ENCODE measurements at places on chromosomes 11 and 22.

- no peak for DNase-seq
These were observed 56.9 kb upstream of the EIF3D start for GRCh38 chr22:36585841-36586240.

DNA sequence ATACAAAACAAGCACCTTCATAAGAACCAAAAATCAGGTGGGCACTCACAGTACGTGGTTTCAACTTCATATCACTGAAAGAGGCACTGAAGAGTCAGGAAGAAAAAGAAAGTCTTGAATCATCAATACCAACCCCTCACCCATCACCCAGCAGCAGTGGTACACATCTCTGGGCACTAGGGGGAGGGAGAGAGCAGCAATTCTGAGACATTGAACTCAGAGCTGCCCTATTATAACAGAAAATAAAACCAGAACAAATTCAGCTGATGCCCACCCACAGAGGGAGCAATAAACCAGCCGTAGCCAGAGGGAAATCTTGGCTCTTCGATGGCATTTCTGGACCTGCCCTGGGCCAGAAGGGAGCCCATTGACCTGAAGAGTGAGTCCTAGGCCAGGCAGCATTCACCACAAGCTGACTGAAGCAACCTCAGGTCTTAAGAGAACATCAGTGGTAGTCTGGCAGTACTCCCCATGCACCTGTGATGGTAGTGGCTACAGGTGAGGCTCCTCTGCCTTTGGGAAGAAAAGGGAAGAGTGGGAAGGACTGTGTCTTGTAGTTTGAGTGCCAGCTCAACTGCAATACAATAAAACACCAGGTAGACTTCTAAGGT lies 42.2 kb upstream of the FAM181B start:
- DNase-seq: no peak

DNA sequence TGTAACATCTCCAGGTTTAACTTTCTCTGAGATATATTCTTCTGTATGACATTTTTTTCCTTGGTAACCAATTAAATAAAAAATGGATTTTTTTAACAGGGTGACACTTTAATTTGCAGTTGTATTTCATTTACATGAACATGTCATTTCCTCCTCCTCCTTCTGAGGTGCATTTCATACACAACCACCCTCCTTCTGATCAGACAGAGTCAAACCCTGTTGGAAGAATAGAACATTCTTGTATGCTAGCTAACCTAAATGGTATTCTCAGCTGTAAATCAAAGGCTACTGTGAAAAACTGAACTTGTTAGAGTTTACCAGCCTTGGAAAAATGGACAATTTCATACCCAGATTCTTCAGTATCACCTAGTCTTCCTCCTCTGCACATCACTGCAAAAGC lies 52.7 kb upstream of the CHRM4 start:
- DNase-seq: no peak

GRCh38 chr11:63876616-63877015 lies 37.7 kb downstream of the MARK2 start:
- no peak for DNase-seq

DNA sequence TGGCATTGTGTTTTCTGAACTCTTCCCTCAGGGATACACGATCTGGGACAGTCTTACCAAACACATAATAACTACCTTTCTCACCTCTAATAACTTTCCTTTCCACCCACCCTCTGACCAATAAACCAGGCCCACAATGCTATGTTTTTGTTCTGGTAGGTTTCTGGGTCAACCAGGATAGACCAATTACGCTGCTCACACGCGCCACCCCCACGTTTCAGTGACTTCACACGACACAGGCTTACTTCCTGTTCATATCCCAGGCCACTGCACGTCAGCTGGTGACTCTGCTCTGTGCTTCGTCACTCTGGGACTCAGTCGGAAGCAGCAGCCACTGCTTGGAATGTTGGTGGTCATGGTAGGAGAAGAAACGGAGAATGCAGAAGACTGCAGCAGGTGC lies 2.5 kb downstream of the KRTAP5-4 start:
- DNase-seq: no peak

DNA sequence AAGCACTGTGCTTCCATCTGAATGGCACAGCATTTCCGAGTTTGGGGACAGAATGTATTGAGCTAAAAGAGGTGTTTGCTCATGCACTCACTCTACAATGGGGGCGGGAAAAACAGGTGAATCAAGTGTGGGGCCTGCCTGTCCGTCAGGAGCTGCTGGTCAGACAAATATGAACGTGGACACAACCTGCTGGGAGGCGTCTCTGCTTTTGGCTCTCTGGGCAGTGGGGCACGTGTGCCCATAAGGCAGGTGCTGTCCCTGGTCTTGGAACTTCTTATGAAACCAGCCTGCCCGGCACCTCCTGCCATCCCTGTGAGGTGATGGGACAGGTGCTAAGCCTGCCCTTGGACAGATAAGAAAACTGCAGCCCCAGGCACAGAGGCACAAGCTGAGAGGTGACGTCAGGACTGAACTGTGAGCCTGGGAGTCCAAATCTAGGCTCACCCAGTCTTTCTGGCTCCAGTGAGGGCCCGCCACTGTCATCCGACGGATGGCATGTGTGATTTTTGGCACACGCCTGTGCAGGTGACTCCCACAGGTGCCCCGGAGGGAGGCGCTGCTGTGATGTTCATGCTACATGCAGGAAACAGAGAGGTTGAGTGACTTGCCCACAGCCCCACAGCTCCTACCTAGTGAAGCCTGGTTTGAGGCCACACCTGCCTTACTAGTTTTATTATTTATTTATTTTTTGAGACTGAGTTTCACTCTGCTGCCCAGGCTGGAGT lies 51.6 kb downstream of the SMIM38 start:
- no peak for DNase-seq

DNA sequence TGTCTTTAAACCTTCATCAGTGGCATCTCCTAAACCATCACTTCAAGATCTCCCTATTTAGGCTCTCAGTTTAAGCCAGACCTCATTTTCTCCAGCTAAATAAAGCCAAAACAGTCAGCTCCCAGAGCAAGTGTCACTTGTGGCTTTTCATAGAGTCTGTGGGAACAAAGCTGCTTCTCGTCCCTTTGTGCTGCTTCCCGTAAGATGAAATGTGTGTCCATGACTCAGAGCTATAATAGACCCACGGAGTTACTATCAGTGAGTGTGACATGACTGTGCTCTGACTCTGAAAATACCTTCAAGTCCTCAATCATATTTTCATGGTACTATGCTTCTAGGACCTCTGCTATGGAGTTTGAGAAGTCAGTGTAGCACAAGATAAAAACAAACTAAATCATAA lies 57.3 kb upstream of the SLN start:
- no peak for DNase-seq

DNA sequence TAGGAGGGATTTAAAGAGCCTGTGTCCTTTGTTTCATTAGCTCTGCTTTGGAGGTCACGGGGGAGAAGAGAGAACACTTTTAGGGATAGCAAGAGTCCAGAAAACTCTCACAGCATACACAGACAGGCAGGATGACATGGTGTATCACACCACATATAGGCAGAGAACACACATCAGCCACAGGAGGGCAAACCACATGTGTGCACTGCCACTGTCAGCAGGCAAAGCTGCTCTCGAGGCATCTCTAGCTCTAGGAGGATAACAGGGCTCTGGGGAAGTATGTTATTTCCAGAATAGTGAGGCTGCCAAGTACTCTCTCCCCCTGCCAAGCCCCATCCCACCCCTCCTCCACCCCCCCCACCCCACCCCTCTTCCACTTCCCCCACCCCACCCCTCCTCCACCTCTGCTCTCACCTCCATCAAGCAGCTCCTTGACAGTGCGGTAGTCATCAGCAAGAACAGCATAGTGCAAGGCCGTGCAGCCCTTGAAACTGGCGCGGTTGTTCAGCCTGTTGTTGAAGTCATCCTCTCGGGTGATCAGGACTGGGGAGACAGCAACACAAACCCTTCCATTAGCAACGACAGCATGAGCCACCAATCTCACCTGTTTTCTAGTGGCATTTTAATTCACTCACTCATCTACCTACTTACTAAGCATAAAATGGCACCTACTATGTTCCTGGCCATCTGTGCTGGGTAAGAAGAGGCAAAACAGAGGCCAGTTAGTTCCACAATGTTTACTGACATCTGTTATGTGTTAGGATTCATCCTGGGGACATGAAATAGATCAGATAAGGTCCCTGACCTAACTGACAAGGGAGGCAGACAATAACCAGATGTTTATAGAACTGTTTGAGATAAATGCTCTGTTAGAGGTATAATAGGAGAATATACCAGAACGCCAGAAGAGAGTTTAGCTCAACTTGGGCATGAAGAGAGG lies 75.6 kb downstream of the CLPB start:
- no peak for DNase-seq

DNA sequence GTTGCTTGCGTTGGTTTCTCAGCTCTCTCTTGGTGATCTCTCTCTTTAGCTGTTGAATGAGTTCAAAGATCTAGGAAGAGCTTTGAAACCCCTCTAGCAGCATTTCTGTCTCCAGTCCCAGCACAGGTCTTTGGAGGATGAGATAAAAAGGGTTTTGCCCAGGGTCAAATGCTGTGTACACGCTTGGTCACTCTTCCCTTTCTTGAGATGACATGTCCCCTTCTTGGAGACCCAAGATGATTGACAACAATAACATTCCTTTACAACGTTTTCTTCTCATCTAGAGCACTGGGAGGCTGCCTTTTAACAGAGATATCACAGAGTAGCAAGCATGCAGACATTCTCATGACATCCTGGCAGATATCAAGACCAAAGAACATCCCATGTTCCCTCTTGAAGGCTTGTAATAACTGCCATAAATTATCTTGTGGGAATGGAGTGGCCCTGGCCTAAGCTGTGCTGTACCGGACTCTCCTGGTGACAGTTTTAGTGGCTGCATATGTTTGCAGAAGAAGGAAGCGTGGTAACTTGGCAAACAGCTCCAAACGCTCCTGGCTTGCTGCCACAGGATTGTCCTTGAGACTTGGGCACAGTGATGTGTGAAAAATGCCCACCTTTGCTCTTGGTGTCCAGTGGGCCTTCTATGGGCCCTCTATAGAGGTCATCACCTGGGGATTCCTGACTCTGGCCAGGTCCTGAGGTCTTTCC lies 107.8 kb downstream of the PTPRJ start:
- DNase-seq: no peak

DNA sequence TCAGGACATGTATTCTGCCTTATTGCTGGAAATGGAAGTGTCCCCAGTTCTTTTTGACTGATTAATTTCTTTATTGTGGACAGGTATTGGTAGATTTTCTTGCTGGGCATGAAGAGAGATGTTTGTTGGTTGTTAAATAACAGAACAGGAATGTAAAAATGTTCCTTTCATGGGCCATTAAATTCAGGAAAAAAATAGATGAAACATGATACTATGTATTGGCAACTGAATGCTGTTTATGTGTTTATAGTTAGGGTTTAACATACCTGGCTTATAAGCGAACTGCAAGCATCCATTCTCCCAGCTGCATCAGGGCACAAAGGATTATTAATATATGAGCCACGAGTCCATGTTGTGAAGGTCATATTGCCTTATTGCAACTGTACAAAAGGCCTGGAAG lies 368.5 kb downstream of the NELL1 start:
- DNase-seq: no peak

GRCh38 chr11:19739872-19740271 lies 27.2 kb downstream of the NAV2 start:
- no peak for DNase-seq

- DNase-seq: no peak
These were observed 76.4 kb downstream of the MPPED1 start for GRCh38 chr22:43488031-43488866.

- peak; percentile 79 for DNase-seq
These were observed at the start of gene PPP6R2 for GRCh38 chr22:50342651-50343540. Gene PPP6R2, plus strand, starts transcription at chr22:50343327. Its CDS starts 50,582 bp downstream, at chr22:50393909.

DNA sequence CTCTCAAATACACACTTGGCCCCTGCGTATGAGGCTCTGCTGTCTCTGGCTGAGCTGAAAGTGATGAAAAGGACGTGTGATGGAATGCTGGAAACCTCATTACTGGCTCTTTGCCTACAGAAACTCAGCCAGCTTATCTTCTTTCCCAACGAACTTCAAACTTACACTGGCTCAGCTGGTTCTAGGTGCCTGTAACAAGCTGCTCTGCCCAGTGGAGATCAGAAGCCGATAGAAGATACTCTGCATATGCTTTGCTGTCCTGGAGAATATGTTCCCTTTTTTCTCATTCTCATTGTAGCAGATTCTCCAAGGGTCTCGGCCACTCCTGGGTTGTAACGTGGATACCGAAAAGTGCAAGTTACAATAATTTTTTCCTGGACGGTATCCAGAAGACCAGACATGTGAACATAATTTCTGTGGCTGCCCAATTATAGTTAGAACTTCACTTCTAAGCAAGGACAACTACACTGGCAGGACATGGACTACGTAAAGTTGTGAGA lies 405.3 kb upstream of the CCDC90B start:
- no peak for DNase-seq

DNA sequence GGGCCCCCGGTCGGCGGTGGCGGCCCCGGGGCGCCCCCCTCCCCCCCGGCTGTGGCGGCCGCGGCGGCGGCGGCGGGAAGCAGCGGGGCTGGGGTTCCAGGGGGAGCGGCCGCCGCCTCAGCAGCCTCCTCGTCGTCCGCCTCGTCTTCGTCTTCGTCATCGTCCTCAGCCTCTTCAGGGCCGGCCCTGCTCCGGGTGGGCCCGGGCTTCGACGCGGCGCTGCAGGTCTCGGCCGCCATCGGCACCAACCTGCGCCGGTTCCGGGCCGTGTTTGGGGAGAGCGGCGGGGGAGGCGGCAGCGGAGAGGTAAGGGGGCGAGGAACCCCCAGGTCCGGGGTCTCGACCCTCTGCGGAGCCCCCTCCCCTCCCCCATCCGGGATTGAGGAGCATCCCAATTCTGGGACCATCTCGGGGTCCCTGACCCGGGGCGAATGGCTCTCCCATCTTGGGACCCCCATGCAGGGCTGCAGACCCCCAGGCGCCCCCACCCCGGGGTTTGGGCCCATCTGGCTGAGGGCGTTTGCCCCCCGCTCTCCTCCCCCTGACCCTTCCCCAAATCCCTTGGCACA lies 431 bp downstream of the KMT2A start:
- no peak for DNase-seq

DNA sequence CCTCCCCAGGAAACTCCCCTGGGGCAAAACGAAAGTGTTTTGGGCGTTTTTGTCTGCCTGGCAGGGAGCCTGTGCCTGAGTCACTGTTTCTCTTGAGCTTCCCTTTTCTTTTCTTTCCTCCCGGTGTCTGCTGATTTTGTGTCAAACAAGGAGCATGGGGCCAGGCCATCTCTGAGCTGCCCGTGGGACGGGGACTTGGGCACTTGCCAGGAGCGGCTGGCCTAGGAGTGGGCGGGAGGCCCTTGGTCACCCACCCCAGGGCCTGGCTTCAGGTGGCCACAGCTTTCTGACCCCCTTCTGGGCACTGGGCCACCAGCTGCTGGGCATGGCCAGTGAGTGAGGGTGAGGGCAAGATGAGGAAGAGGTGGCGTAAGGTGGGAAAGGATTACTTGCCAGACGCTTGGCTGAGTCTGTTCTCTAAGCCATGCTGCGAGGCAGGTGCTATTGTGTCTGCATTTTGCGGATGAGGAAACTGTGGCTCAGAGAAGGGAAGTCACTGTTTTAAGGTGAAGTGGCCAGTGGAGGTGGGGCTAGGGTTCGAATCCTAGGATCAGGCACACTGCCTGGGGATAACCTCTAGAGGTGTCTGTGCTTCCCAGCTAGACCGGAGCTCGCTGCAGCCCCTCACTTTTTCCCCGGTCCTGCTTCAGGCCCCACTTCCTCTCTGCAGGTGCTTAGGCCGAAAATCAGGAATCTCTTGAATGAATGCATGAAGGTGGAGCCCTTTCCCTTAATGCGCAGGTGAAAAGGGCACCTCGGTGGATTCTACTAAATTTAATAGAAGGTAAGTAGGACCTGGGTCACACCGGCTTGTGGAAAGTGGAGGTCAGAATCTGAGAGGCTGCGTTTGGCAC lies 7.8 kb upstream of the NFAM1 start:
- no peak for DNase-seq
